Omental fat pad (tissue), 4 donors: ENCODE measurements at places on chromosomes 16 and 17.

DNA sequence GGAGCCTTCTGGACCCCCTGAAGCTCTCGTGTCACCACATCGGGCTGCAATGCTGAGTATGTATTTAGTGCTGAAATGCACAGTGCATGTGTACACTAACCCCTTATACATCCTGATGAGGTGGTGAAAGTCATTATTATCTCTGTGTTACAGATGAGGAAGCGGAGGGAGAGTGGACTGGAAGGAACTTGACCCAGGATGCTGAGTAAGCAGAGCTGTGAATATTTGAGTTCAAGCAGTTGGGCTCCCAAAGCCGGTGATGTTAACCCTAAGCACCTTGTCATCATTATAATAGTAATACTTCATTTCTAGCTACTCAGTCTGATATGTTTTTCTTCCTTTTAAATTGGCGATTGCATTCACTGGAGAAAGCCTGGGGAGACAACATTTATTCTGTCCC is 25.9 kb upstream of the NKD1 start:
- DNase-seq = no peak

DNA sequence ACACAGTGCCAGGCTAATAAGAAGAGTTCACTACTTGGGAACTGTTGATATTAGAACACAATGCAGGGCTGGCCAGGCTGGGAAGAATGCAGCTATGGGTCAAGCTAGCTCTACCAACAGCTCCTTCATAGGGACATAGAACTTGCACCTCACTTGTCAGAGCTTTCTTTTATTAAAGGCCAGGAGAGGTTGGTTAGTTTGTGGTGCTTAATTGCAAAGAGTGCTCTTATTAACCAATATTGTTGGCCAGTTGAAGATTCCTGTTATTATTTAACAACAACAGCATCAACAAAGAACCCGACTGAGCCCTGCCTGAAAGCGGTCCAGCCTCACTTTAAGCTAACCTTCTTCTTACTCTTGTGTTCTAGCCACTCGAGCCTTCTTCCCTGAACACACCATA is 43.4 kb upstream of the ANKFN1 start:
- DNase-seq = no peak

DNA sequence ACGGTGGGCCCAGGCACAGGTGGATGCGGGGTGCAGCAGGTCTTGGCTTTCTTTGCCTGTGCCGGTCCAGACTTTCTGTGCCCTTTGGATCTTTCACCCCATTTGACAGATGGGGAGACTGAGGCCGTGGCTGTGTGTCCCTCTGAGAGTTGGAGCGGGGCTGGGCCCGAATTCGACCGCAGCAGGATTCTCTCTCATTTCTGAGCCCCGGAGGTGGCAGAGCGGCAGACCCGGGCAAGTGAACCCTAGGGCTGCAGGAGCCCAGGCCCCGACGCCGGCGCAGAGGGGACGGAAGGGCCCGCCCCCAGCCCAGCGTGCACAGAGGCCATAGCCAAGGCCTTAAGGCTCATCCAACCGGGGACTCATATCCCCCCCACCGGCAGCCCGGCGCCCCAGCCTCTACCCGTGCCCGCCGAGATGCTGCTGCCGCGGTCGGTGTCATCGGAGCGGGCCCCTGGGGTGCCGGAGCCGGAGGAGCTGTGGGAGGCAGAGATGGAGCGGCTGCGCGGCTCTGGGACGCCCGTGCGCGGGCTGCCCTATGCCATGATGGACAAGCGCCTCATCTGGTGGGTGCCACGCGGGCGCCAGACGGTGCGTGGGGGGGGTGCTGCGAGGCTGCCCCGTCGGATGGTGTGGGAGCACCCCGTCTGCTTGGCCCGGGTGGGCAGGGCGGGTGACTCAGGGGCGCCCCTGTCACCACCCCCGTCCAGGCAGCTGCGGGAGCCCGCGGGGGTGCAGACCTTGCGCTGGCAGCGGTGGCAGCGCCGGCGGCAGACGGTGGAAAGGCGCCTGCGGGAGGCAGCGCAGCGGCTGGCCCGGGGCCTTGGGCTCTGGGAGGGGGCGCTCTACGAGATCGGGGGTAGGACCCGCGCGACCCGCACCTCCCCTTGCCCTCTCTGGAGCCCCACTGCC is 857 bp downstream of the TMC8 start:
- no peak for DNase-seq

- DNase-seq = no peak
Observed at GRCh38 chr16:24815021-24815420, 30.7 kb upstream of the SLC5A11 start.

GRCh38 chr16:53022374-53022773 is 30.3 kb downstream of the CHD9NB start:
- no peak for DNase-seq

DNA sequence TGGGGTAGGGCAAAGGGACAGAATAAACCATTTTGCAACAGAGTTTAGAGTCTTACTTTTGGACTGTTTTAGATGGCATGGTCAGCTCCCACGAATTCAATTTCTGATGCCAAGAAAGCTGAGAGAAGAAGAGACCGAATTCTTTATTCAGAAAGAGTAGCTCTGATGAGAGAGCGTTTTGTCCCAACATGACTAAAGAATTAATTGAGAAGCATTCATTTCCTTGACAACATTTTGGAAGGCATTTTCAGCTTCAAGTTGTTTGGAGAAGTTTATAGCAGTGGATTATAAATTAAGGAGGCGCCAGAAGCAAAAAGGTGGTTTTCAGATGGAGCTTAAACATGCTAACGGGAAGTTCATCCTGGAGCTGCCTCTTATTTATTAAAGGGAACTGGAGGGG is 12.2 kb downstream of the GAN start:
- DNase-seq = no peak

DNA sequence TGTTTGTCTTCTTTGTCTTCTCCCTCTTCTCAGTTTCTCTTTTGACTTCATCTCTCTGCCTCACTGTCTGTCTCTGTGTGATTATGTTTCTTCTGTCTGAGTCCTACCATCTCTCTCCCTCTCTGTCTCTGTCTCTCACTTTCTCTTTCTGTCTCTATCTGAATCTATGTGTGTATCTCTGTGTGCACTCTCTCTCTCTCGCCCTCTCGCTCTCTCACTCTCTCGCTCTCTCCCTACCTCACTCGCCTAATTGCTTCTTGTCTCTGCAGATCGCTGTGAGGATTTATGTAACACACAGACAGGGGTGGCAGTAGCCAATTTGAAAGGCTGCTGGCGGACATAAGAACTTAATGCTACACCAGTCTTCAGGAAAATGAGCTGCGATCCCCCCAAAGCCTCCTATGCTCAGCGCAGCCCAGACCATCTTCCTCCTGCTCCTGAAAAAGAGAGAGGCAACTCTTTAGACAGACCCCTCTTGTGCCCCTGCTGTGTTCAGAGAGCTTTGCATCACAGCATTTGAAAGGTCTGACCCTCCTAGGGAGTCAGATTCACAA is 140.9 kb downstream of the CCT6B start:
- DNase-seq = no peak
